HT1080 (cell line): ENCODE measurements at places on chromosomes 12 and 14. TPM values are rescaled to one million over a fixed set of nuclear protein-coding genes. Genes with fewer than 3 reads are reported as not detected.

Gene TAS2R14
- 0.74 and 1.5 TPM in 2 replicates for total RNA-seq

Gene KRT81
- total RNA-seq: 235 and 270 TPM in 2 replicates

Gene KLRF1
- not detected in 2 replicates for total RNA-seq

Gene TMEM119
- total RNA-seq: 0.03 and 0.23 TPM in 2 replicates

Gene PTPRR
- total RNA-seq: 2.5 and 6.1 TPM in 2 replicates

Gene PAH
- total RNA-seq: not detected in 2 replicates

Gene CHURC1
- 32.5 and 33.0 TPM in 2 replicates for total RNA-seq

Gene KRT7
- total RNA-seq: 4.9 and 5.1 TPM in 2 replicates

Gene PPP4R3A
- 65.3 and 67.0 TPM in 2 replicates for total RNA-seq

Gene EIF2S3B
- 1.3 and 1.4 TPM in 2 replicates for total RNA-seq

Gene MGAT2
- 93.9 and 97.1 TPM in 2 replicates for total RNA-seq

Gene AGAP2
- total RNA-seq: 11.2 and 11.6 TPM in 2 replicates

Gene TPH2
- total RNA-seq: not detected in 2 replicates

Gene FGD4
- total RNA-seq: 1.8 and 2.8 TPM in 2 replicates

Gene HELB
- 1.1 and 1.4 TPM in 2 replicates for total RNA-seq

Gene CLEC4A
- total RNA-seq: not detected in 2 replicates

Gene NTS
- 0.56 TPM in 1 of 2 replicates, not detected in the other for total RNA-seq

Gene WSB2
- total RNA-seq: 78.1 and 108 TPM in 2 replicates

Gene ALX1
- not detected in 2 replicates for total RNA-seq

Gene SLC24A4
- total RNA-seq: 0.03 TPM in 1 of 2 replicates, not detected in the other

Gene CLECL1
- not detected in 2 replicates for total RNA-seq

Gene ZDHHC22
- total RNA-seq: 0.10 TPM in 1 of 2 replicates, not detected in the other

Gene BMP4
- 1.8 and 3.9 TPM in 2 replicates for total RNA-seq

Gene SLC6A13
- 0.20 TPM in 1 of 2 replicates, not detected in the other for total RNA-seq

Gene HSP90AA1
- total RNA-seq: 341 and 404 TPM in 2 replicates

Gene KRT75
- not detected in 2 replicates for total RNA-seq

Gene BMAL2
- total RNA-seq: 66.5 and 69.5 TPM in 2 replicates

Gene CISTR
- not detected in 2 replicates for total RNA-seq

Gene INHBC
- 0.13 and 0.37 TPM in 2 replicates for total RNA-seq

Gene DPPA3
- not detected in 2 replicates for total RNA-seq

Gene SPIC
- not detected in 2 replicates for total RNA-seq

Gene KLRC2
- total RNA-seq: not detected in 2 replicates

Gene SAMD15
- 0.84 and 2.6 TPM in 2 replicates for total RNA-seq

Gene GLIPR1L1
- total RNA-seq: not detected in 2 replicates

Gene OR4K5
- total RNA-seq: not detected in 2 replicates

Gene STAC3
- total RNA-seq: 0.10 and 0.27 TPM in 2 replicates

Gene LRCOL1
- total RNA-seq: not detected in 2 replicates

Gene GPRC5D
- total RNA-seq: not detected in 2 replicates

Gene B4GALNT1
- 23.6 and 34.1 TPM in 2 replicates for total RNA-seq

Gene ALDH6A1
- total RNA-seq: 1.4 TPM in 2 replicates

Gene ASCL1
- not detected in 2 replicates for total RNA-seq

Gene BICDL1
- not detected in 2 replicates for total RNA-seq

Gene OVCH1
- total RNA-seq: not detected in 2 replicates

Gene SLC5A8
- total RNA-seq: not detected in 2 replicates

Gene FAR2
- total RNA-seq: 10.1 and 12.4 TPM in 2 replicates

Gene LIMA1
- 53.2 and 54.5 TPM in 2 replicates for total RNA-seq

Gene PTGER2
- not detected in 2 replicates for total RNA-seq

Gene PIK3C2G
- not detected in 2 replicates for total RNA-seq

Gene SIX4
- 20.7 and 31.6 TPM in 2 replicates for total RNA-seq

Gene HSPB8
- total RNA-seq: 8.7 TPM in 2 replicates

Gene PLEKHG7
- not detected in 2 replicates for total RNA-seq

Gene PKP2
- total RNA-seq: 3.4 and 4.6 TPM in 2 replicates
